ENCODE measurements at places on chromosomes 5 and 9.

DNA sequence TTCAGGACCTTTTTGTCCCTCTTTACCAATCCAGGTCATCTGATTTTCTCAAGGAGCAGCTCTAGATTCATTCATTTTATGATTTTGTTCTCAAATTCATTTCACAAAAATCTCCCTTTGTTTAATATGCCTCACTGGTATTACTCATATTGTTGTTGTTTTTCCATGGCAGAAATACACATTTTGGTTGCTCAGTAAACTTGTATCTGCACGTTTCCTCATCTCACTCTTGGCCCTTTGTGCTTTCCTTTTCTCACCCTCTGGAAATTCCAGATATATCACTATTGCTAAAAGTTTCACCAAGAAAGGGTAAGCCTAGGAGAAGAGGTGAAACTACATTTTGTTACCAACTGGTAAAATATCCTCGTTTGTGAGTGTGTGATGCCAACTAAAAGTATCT is 14.8 kb downstream of the ASPN start:
- no peak for DNase-seq

GRCh38 chr5:74665816-74666215 is 19.2 kb upstream of the HEXB start:
- DNase-seq, result no peak

DNA sequence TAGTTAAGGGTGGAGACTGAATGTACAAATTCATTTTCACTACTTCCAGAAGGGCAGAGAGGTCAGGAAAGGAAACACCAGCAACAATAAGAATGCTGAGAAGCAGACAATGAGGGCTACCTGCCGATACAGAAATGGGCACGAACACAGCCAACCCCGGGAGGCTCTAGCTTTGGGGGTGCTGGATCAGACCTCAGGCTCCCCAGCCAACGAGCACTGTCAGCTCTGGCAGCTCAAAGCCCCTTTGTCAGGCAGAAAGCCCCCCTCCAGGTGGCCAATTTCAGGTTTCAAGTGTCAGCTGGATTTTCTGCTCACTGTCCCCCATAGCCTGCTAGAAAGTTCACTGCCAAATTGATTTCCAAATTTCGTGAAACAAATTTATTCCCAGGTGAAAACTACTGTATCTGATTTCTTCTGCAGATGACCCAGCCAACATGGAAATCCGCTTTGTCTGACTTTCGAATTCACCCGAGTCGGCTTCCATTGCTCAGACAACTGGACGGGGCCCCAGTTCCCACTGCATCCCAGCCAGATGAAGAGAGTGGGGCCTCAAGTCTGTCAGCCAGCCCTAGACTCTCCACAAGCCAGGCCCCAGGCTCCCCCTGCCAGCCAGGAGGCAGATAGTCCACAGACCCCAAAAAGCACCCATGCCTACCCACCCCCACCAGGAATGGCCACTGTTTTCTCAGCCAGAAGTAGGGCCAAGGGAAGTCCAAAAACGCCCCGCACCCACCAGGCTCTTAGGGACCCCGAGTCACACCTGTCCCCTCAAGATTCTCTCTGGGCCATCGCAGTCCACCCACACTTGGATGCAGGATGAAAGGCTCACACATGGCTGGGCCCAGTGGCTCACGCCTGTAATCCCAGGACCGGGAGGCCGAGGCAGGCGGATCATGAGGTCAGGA is 96.5 kb upstream of the PHYKPL start:
- no peak for DNase-seq

- DNase-seq, result no peak
These were observed 3.5 kb downstream of the TMEM250 start for GRCh38 chr9:136115206-136115605.

GRCh38 chr5:62093976-62094375 is 212.0 kb upstream of the KIF2A start:
- DNase-seq, result peak; percentile 89

DNA sequence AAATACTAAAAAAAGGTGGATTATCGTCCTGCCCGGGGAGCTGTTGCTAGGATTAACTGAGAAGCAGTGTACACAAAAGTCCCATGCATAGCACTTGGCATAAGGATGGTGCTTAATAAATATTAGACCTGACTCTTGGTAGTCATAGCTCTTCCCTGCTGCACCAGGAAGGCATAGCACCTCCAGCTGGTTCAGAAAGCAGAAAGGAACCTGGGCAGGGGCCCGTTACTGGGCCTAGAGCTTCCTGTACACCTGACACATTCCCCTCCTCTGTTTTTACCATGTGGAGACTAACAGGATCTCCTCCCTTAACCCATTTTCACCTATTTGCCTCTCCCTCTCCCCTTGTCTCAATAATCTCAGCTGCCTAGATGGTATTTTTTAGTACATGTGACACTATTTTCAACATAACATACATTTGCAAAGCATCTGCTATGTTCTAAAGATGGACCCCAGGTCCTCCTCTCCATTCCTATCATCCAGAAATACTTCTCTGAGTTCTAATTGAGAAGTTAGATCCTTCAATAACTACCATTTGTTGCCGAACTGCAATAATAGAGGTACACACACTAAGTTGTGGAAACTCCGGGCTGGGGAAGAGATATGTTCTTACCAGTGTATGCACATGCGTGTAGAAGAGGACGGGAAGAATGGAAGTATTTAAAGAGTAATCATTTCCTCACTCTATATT is 3.2 kb upstream of the ANP32B start:
- DNase-seq, result no peak

DNA sequence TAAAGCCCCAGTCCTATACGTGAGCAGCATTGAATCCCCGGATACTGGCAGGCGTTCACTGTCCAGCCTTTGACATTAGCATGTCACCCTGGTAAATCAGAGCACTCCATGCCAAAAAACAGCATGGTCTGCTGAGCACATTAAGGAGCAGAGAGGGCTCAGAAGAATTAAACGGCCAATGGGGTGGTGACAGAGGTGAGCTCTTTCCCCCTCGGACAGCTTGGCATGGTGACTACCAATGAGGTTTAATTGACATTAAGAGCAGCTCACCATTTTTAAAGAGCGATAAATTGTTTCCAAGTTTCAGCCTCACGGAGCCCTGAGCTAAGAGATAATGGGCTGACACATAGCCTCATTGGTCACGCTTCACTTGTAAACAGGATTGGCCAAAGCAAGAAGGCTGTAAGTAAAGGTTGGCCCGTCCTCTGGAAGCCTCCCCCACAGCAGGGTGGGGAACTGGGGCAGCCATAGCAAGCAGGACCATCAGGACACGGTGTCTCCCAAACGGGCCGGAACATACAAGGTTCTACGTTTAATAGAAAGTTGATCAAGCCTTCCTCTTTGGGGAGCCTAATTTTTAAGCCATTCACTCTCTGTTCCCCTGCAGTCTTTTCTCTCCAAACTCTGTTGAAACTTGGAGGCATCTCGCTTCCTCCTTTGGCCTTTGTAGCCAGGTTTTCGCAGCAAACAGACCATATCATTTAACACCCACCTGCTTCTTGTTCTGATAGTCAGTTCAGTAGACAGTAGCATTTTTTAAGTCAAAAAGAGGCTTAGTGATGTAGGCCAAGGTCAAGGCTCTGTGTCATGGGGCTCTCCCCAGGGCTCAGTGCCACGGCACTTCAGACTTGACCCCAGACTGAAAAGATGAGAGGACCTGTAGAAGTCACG is 25.9 kb downstream of the QRFP start:
- DNase-seq, result peak; percentile 6

GRCh38 chr9:35923927-35924763 is 14.9 kb downstream of the SPAAR start:
- no peak for DNase-seq

DNA sequence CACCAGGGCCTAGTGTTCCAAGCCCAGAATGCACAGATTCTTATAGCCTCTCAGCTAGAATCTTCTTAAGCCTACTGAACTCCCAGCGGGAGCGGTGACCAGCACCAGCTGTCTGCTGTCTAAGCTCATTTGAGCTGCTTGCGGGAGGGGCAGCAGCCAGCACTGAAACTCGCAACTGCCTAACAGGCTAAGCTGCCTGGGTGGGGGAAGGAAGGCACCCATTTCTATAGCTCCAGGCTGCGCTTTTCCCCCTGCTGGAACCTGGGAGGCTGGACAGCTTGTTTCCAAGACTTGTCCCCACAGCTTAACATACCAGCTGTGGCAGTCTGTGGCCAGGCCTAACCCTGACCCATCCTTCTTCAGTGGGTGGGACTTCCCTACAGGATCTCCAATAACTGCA is 512.9 kb downstream of the EFNA5 start:
- DNase-seq, result no peak

DNA sequence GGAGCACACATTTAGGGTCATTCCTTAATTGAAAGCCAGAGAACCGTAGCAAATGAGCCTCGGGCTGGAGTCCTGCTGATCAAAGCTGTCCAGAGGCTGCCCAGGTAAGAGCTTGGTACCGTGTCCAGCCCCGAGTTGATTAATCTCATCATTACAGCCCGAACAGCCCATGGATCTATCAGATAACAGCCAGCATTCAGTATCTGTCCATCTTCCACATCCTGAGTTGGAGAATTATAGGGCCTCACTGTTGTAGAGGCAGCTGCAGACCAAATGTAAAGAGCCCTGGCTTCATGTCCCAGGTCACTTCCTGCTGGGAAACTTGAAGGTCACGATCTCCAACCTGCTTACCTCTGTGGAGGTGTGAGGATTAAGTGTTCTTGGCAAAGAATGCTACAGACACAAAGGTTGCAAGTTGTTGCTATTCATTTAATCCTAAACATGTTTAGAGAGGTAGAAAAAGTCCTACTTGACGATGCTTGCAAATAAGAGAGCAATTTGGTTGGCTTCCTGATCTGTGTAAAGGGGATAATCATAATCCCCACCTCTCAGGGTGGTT is 16.1 kb downstream of the GGTA1 start:
- DNase-seq, result no peak

DNA sequence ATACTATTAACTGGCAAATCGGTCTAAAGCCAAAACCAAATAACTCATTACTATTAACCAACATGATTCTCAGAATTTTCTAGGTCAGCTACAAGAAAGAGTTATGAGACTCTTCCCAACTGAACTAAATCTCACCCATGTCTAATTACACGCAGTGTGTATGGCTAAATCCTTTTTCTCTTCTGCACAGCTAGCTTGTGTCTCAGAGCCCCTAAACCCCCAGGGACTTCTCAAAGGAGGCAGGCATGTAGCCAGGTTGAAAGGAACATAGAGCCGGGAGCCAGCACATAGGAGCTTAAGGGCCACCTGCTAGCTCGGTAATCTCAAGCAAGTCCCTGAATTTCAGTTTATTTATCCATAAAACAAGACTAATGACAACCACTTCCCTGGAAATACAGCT is 2.2 kb upstream of the GZMK start:
- peak; percentile 61 for DNase-seq

DNA sequence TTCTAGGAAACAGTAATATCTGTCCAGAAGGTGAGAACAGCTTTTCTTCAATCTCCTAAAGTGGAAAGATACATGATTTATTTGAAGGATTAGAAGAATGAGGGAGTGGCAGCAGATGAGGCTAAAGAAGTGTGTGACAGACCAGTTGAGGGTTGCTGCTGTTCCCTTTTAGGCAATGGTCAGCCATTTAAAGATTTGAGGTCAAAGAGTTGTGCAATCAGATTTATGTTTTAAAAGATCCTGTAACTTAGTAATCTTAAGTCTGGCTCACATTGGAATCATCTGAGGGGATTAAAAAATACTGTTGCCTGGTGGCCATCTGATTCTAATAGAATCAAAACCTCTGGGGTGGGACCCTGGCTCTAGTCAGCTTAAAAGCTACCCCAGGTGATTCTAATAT is 4.3 kb upstream of the SGCD start:
- no peak for DNase-seq

DNA sequence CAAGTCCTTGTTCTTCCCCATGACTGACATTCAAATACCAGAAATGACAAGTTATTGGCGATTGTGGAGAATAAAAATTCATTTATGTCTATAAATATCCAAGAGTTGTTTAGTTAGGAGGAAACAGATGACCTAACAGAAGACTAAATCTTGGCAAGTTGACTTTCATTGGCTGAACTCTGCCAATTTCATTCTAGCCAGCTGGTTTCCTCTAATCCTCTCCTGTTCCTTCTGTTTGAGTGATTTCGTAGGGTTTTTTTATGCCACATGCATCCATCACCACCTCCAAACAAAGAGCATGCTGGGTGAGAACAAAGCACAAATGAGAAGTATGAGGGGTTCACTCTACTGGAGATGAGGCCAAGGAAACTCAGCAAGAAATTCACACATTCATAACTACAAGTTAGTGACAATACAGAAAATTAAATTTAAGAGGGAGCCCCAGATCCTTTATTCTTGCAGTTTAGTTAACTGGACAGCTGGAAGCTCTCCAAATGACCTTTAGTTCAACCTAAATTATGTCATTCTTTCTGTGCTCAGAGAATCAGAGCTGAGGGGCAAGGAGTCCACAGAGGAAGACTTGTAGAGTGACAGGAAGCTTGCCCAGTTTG is 932.0 kb downstream of the TLE4 start:
- no peak for DNase-seq

GRCh38 chr5:2103940-2104339 is 221.2 kb upstream of the IRX4 start:
- DNase-seq, result no peak

DNA sequence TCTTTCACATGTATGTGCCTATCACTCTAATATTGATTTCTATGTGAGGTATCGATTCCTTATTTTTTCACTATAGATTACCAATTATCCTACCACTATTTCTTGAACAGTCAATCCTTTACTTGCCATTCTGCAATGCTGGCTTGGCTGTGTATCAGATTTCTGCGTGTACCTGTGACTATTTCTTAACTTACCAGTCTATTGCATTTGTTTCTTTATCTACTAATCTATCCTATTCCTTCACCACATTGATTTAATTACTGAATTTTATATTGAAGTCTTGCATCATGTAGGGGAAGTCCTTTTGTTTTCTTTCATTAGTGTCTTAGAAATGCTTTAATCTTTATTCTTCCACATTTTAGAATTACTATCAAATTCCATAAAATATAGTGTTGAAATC is 684.8 kb downstream of the LRRC70 start:
- DNase-seq, result no peak

- DNase-seq, result no peak
These were observed 975 bp upstream of the NXNL2 start for GRCh38 chr9:88533951-88534455.

DNA sequence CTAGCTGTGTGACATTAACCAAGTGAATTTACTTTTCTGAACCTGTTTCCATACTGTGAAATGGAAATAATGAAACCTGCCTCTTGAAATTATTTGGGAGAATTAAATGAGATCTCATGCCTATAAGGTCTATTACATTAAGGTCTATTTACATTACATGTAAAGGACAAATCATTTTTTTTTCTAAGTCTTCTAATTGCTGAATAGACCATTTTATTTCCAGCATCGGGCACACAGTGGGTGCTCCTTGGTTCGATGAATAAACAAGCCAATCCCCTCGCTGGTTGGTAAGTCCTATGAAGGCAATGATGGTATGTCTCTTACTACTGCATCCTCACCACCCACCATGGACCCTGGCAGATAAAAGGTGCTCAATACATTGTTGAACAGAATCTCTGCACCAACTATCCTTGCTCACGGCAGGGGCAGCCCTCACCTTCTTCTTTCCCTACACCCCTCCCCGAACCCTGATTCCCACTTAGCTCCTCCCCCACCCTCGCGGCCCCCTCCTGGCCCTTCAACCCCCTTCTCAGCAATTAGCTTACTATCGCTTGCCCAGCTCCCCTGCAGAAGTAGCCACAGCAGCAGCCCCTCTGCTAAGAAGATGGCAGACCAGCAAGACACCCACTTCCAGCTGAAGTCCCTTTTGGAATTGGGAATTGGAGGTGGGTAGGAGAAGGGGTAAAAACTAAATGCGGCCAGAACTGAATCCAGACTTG is 3.0 kb downstream of the PCDH1 start:
- no peak for DNase-seq

- DNase-seq, result no peak
These were observed 217.9 kb downstream of the SPOCK1 start for GRCh38 chr5:137281201-137281600.
